ENCODE measurements at places on chromosomes 7 and 10. TPM values are rescaled to one million over a fixed set of nuclear protein-coding genes. Genes with fewer than 3 reads are reported as not detected.

GRCh38 chr10:119542357-119542987 lies at the start of gene RGS10:
TSS of gene RGS10 (minus strand) at chr10:119542719. CDS start at chr10:119542638, 81 bp downstream.
- H3K4me3 ChIP-seq, result peak within 1 kb of the TSS; percentile 68
- no peaks in the 10 kb centered on the region for H3K36me3 ChIP-seq
- DNase-seq, result peak; percentile 69
- H3K4me1 ChIP-seq, result peaks cover 32% of the 10 kb centered on the region
- no peaks in the 10 kb centered on the region for H3K27me3 ChIP-seq

DNA sequence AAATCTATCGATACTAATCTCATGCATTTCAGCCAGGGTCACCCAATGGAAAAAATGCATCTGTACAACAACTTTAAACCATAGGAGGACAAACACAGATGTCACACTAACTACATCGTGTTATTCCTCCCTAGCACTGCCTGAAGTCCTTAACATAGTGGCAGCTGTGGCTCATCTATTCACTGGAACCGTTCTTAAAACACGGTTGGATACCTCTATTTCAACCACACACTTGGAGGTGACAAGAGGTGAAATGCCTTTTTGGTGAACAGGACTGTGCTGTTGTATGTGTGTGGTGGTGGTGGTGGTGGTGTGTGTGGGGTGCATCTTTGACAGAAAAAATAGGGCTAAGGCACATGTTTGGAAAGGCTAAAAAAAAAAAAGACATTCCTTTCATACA lies 93.1 kb downstream of the NRP1 start:
- H3K27me3 ChIP-seq, result no peaks in the 10 kb centered on the region
- peaks cover 48% of the 10 kb centered on the region for H3K4me1 ChIP-seq
- H3K27ac ChIP-seq, result peak overlapping the region; percentile 97
- no peak overlapping the region for H3K4me3 ChIP-seq
- H3K36me3 ChIP-seq, result peaks cover 6% of the 10 kb centered on the region

DNA sequence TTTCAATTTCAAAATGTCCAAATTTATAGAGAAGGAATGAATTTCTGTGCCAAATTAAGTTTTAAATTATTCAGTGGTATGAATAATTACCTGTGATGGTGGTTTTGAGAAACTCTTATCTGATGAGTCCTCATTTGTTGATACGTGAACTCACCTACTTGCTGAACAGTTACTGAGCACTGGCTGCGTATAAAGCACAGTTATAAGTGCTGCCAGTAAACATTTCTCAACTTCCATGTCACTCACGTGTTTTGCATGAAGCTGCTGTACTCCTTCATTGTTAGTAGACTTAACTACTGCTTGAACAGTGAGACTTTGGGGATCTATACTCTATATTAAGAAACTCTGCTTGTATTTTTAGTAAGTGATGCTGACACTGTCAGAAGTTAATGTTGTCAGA lies 269.1 kb upstream of the FZD8 start:
- H3K36me3 ChIP-seq, result no peaks in the 10 kb centered on the region
- H3K4me3 ChIP-seq, result no peak overlapping the region
- no peaks in the 10 kb centered on the region for H3K27me3 ChIP-seq
- DNase-seq, result no peak
- H3K4me1 ChIP-seq, result peaks cover 25% of the 10 kb centered on the region

GRCh38 chr7:152406491-152406890 lies 29.3 kb downstream of the KMT2C start:
- no peak for DNase-seq
- no peak overlapping the region for H3K4me3 ChIP-seq
- no peaks in the 10 kb centered on the region for H3K27me3 ChIP-seq
- H3K36me3 ChIP-seq, result no peaks in the 10 kb centered on the region
- no peak overlapping the region for H3K27ac ChIP-seq
- no peaks in the 10 kb centered on the region for H3K4me1 ChIP-seq

GARIN1A gene
- total RNA-seq, result 5.9 TPM
